ENCODE measurements at places on chromosomes 3 and 15.

GRCh38 chr15:80536231-80536630 lies 132.0 kb downstream of the ARNT2 start:
- DNase-seq = no peak

- DNase-seq = no peak
These were observed 202.6 kb downstream of the PDCD6IP start for GRCh38 chr3:34001022-34001421.

DNA sequence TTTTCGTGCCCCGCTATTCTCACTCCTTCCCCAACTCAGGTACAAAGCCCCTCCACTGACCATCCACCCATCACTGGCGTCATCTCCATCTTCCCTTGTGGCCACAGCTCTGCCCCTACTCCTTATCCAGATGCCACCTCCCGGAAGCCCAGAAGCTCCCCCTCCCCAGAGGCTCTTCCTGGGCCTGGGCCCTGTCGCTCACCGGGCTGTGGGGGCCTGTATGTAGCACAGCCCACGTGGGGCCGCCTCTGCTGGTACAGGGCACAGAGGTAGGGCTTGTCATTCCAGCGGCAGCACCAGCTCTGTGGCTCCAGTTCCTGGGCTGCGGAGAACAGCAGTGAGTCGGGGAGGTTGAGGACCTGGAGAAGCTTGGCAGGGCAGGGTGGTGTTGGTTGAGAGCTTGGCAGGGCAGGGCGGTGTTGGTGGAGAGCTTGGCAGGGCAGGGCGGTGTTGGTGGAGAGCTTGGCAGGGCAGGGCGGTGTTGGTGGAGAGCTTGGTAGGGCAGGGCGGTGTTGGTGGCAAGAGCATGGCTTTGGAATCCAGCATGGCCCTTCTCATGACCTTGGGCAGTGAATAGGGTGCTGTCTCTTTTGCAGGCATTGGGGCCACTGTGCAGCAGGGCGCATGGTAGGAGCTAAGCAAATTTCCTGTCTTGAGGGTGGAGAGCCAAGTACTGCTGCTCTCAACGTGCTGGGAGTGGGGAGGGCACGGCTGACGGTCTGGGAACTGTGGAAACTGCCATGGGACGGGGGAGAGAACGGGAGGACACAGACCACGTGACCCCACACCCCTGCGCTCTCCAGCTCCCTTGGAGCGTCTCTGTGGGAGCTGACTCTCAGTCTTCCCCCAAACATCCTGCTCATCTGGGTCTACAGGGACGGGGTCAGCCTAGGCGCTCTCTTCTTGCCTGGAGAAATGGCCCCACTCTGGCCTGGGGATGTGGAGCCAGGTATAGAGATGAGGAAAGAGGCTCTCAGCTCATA lies 43.4 kb downstream of the MUC20 start:
- no peak for DNase-seq

DNA sequence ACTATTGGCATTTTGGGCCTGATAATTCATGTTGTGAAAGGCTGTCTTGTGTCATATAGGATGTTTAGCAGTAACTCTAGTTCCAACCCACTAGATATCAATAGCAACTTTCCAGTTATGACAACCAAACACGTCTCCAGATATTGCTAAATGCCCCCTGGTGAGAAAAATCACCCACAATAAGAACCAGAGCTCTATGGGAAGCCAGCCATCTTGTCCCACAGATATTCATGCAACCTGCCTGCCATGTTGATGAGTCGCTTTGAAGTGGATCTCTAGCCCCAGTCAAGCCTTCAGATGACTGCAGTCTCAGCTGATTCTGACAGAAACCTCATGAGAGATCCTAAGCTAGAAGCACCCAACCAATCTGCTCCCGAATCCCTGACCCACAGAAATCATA lies 5.6 kb upstream of the TNIK start:
- no peak for DNase-seq

- no peak for DNase-seq
These were observed 35.8 kb upstream of the THRB start for GRCh38 chr3:24530471-24530870.

DNA sequence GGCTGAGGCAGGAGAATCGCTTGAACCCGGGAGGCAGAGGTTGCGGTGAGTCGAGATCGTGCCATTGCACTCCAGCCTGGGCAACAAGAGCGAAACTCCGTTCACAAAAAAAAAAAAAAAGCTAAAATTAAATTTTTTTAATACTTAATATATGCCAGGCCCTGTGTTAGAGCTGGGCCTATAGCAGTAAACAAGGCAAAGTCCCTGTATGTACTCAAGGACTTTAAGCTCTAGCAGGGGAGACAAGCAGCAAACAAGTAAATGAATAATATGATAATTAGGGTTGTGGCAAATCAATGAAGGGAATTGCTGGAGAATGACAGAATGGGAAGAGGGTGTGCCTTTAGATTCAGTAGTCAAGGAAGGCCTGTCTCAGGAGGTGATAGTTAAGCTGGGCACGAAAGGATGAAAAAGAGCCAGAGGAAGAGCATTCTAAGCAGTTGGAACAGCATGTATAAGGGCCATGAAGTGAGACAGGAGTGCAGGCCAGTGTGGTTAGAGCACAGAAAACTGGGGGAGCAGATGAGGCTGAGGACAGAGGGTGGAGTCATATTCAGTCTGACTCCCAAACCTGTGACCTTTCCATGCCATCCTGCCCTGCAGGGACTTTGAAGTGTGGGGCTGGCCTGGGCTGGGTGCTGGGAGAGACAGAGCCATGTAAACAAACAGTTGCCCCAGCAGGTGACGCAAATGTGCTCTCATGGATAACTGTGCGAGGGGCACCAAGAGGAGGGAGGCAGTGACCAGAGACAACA lies 6.6 kb upstream of the RAF1 start:
- DNase-seq = no peak

DNA sequence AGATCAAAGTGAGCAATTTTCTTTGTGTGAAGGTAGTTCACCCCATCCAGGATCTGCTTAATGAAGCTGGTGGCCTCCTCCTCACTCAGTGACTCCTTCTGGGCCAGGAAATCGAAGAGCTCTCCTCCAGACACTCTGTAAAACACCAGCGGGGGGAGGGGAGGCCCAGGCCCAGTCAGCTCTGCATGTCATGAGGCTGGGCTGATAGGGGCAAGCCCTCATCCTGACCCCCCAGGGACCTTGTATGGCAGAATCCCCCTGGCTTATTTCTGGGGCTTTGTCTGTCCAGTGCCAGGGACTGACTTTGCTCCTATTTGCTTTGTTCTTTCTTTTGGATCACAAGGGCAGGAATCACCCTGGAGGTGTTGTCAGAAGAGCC lies 74.9 kb downstream of the DAPK2 start:
- DNase-seq = peak; percentile 51

DNA sequence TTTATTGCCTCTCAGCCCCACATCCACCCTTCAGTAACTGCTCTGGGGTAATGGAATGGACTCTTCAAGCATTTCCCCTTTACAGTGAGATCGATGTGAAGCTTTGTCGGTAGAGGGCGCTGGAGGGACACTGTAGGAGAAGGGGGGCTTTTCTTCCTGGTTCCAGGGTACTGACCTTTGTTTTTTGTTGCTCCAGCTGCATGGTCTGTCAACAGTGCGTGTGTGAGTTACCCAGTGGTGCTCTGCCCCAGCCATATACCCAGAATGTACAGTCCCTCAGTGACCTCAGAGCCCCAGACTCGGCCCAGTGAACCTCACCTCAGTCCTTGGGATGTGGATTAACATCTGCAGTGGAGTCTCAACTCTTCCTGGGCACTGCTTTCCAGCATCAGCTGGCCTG lies 180.3 kb upstream of the TSC22D2 start:
- DNase-seq = peak; percentile 31

DNA sequence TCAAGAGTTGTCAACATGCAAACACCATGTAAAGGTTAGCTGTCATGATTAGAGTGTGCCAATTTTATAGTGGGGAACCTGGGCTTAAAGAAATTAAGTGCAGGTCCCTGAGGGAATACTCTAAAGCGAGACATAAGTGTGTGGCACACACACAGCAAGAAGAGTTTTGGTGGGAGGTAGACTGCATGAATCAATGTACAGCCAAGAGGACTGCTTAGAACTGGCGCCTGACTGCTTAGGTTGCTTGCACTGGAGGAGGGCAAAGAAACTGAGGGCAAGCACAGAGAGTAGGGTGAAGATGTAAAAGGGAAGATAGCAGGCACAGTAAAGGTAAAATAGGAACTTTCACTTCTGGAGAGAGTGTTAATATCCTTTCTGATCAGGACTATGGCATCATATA lies 184.9 kb downstream of the SOX2 start:
- no peak for DNase-seq
